ENCODE measurements at places on chromosomes 5 and 9.

DNA sequence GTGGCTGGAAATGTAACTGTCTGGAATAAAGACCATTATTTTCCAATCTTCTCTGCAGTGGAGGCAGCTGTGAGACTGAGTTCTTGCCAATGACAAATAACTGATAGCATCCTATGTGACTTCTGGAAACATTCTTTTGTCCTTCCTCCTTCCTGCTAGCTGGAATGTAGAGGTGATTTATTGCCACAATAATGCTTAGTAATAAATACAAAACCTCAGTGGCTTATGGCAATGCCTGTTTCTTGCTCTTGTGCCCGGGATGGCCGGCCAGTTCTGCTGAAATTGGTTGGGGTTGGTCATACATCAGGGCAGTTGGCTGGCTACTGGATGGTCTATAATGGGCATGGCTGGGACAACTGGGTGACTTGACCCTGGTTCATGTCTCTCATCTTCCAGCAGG is 12.2 kb upstream of the TEX48 start:
- DNase-seq = no peak

DNA sequence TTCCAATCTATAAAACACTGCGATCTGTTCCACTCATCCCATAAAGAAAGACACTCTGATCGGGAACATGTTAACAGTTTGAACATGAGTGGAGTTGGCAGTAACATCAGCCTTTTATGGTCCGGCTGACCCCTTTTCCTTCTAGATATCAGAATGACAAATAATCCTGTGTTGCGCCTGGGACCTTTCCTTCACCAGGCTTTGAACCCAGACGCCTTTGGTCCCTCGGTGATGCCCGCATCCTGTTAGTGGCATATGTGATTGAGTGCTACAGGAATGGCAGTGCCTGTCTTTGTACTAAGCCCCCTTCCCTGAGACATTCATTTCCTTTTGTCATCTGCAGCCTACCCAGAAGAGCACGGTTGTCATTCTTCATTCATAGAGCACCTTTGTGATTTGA is 209.0 kb downstream of the PCSK5 start:
- DNase-seq = no peak

DNA sequence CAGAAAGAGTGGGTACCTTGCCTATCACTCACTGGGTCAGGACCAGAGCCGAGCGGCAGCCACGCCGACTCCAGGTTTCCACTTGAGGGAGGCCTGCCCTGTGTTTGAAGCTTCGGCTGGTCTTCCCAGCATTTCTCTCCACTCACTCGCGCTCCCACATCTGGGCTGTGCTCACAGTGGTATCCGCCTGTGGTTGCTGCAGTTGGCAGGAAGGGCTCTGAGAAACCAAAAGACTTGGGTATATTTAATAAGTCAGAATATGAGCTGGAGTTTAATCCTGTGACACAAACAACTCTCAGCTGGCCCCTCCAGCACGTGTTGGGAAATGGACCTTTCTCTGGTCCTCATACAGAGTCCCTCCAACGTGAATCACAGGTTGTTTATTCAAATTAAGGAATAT is 70.9 kb downstream of the SPRY4 start:
- no peak for DNase-seq

GRCh38 chr9:34387239-34387638 is 10.5 kb upstream of the MYORG start:
- DNase-seq = no peak

DNA sequence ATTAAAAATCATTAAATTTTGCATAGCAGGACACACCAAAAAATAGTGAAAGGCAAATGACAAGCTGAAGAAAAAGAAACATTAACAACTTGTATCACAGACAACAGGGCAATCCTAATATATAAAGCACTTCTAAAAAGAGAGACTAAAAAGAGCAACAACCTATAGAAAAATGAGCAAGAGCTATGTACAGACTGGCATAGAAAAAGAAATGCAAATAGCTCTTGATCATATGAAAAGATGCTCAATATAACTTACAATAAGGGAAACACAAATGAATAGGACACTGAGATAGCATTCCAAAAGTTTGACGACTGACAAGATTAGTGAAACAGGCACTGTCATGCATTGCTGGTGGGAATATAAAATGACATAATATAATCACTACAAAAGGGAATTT is 235.9 kb downstream of the SEC61B start:
- no peak for DNase-seq

Measured in liver (tissue), 10 donors.